ENCODE measurements at places on chromosomes 16 and 17.

- DNase-seq: no peak
These were observed 37.5 kb upstream of the CIBAR2 start for GRCh38 chr16:85149776-85150175.

DNA sequence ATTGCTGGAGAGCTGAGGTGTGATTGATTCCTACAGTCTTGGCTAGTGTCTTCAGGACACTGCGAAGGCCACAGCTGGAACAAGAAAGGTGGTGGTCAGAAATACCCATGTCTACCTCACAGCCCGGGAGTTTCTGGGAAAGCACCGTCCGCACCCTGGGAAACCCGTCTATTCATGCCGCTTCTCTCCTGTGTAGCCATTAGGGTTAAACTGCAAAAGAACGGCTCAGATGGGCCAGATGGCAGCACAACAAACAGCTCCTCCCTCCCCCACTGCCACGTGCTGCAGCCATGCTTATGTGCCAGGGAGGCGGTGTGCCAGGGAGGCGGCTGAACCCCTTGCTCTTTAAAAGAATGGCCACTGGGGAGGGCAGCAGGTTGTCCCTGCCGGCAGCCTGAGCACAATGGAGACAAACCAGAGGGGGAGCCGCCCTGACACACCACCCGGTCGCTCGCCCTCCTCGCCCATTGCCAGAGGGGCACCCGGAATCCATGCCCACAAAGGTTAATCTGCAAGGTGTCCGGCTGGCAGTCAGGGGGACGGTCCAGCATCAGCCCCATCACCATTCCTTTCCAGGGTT, 65.2 kb downstream of the CYTH1 start:
- peak; percentile 43 for DNase-seq

DNA sequence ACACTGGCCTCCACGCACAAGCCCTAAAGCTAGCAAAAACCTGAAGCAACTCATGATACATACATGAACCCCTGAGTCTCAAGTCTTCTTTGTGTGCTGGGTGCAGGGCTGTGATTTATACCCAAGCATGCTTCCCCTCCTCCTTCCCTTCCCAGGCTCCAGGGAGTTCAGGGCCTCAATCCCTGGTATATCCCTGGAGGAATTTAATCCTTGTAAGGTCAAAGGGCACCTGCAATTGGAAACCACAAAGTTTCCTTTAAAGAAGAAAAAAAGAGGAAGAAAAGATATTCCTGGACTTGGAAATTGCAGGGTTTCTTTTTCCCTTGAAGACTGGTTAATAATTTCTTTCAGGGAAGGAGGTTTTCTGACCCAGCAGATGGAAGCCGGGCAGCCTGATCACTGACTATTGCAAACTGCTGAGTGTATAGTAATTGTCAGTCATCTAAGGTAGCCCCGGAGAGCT, 182.3 kb downstream of the AATF start:
- DNase-seq: peak; percentile 19

DNA sequence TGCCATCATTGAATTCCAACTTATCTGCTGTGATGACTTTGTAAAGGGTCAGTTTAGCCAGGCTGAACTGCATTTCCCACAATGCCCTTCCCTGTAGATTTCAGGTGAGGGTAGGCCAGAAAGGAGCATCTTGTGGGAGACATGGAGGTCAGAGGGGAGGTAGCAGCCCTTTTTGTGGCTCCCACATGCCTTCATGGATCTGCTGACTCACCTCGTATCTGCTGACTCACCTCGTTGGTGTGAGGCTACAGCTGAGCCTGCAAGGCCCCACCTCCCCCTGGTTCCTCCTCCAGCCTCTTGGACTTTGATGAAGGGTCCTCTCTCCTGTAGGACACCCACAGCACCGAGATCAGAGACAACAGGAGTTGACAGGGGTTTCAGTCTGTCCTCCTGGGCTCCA, 102.5 kb downstream of the SALL1 start:
- peak; percentile 33 for DNase-seq

DNA sequence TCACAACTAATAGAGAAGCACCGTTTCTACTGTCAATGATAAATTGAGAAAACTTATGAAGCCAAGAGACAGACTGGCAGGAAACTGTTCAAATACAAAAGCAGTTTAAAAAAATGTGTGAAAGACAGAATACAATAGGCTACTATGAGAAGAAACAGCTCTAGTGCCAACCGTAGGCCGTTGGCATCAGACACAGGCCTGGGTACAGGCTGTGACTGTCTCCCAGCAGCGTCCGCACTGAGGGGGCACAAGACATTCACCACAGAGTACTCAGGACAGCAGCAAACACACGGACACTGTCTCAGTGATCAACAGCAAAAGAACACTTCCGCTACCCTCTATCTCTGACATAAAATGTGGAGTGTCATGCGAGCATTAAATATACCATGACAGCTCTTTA, 7.8 kb upstream of the C1QBP start:
- no peak for DNase-seq

DNA sequence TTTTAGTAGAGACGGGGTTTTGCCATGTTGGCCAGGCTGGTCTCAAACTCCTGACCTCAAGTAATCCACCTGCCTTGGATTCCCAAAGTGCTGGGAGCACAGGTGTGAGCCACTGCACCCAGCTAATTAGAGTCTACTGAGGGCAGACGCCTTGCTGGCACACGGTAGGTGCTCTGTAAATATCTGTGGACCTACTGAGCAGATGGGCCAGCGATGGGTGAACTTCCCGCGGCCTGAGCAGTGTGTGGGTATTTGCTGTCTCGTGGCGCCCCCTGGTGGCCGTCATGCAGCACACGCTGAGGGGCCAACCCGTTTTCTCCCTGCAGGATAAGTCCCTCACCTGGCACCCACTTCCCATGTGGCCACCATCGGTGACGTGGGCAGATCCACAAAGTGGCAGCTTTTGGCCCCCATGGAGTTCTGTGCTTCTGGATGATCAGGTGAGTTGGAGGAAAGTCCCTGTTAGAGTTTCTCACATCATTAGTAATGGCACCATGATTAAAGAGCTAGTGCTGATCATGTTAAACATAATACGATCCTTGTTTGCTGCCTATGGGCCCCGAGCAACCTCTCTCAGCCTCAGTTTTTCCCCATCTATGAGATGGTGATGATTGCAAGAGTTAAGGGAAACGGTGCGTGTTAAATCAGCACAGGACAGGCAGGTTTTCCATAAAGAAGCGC, 40.7 kb downstream of the ZDHHC7 start:
- peak; percentile 71 for DNase-seq

DNA sequence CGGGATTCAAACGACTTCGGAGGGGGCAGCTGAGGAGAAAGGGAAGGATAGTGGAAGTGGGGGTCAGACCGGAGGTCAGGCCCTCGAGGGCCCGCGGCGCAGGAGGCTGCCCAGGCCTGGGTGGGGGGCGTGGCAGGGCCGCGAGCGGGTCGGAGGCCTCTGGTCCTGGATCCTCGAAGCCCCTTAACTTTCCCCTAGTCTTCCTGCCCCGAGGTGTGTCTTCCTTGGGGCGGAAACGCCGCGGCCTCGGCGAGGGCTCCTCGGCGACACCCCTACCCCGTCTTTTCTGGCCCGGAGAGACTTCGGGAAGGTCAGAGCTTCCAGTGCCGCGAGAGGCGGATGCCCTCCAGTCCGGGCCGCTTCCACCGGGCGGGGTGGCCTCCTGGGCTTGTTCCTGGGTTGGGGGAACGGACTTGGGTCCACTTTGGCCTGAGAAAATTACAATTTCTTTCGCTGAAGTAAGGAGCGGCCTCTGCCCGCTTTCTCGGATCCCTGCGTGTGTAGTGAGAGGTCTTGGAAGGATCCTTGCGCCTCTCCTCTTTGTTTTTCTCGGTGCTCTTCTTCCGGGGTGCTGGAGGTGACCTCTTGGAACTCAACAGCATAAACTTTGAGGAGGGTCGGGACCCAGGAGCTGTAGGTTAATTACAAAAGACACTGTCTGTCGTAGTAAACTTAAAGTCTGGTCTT, 491 bp downstream of the IST1 start:
- peak; percentile 51 for DNase-seq

GRCh38 chr16:84985079-84986065, 26.0 kb downstream of the ZDHHC7 start:
- peak; percentile 97 for DNase-seq

- no peak for DNase-seq
These were observed 4.5 kb downstream of the ADAMTS18 start for GRCh38 chr16:77430360-77430759.

- DNase-seq: no peak
These were observed 57.7 kb downstream of the RMI2 start for GRCh38 chr16:11402745-11403533.

- peak; percentile 85 for DNase-seq
These were observed 14.4 kb downstream of the SNN start for GRCh38 chr16:11682655-11683096.

DNA sequence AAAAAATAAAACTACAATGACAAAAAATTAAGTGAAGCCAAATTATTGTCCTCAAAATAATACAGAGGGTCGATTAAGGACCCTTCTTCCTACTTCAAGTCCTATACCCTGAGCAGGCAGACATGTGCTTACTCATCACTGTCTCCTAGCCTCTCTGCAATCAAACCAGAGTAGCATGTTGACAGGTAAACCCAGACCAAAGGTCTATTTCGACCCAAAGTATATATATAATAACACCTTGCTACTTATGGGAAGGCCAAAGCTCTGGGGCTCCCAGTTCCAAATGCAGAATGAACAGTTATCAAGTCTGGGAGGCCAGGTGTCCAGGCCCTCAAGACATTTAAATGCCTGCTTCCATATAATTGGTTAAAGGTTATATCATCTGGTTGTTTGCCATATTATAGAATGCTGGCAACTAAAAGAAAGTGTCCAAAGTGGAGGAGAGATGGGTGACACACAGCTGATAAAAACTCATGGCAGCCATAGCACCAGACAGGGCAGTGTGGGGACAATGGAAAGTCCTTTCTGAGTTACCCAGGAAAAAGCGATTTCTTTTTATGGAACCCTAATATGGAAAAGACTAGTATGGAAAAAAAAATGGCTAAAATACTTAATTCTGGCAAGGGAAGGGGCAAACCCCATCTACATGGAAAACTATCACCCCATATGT, 53.6 kb downstream of the N4BP1 start:
- DNase-seq: no peak

DNA sequence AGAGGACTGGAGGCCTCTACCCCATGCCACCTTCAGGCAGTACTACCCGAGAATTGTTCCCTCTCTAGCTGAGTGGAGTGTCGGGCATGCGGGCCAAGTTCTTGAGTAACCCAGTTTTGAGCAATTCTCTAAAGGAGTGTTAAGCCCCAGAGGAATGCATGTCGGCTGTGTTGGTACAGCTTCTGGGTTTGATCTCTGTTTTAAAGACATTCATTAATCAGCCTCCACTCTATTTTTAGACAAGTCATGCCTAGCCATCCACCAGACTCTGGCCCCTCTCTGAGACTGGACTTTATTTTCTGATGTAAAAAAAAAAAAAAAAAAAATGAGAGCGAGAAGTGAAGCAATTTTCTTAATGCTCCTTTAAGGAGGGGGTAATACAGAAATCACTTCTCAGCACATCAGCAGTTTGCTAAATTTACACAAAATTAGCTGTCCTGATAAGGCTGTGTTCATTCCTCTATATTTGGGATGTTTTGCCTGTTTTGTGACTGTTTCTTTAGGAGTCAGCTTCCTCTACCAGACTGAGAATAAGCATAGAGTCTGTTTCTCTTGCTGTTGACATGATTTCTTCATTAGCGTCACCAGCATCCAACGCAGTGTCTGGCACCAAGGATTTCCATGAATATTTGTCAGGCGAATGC, 88.7 kb downstream of the AXIN2 start:
- DNase-seq: peak; percentile 76

GRCh38 chr16:82340531-82340930, 170.5 kb upstream of the MPHOSPH6 start:
- no peak for DNase-seq

- DNase-seq: peak; percentile 90
These were observed 35.8 kb upstream of the BCAS3 start for GRCh38 chr17:60641810-60642220.

- DNase-seq: no peak
These were observed 30.4 kb downstream of the TEX2 start for GRCh38 chr17:64232466-64233262.

DNA sequence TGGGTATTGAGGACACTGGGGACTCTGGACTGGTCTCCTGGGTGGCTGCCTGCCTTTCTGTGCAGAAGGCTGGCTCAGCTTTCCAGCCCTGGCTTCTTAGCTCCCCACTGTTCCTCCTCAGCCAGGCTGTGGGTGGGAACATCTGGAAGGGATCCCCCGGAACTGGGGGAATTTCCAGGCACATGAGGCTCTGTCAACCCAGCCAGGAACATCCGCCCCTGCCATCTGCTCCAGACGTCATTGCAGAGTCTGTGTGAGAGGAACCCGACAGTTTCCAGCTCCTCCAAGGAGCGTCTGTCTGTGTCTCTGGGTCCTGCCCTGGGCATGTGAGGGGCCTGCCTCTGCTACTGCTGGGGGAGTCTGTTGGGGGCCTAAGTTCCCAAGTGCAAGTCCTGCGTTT, 36.2 kb upstream of the CRHR1 start:
- no peak for DNase-seq

DNA sequence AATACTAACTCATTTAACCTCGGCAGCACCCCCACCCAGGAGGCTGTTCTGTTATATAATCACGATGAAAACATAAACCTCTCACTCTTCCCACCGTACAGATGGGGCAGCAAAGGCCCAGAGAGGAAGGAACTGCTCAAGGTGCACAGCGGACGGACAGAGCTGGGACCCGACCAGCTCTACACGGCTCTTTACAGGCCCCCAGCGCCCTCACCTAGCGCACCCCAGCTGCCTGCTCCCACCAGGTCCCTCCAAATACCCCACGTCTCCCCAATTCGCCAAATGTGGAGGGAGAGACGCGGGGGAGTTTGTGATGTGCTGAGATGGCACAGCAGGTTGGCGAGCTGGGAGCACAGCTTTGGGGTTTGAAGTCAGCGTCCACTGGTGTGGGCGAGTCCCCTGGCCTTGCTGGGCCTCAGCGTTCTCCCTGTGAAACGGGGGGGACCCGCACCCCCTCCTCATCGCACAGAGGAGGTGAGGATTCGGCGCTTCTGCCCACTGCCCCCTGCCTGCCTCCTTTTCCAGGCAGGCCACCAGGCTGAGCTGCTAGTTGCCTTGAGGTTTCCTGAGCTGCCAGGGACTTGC, 54.1 kb downstream of the CBFA2T3 start:
- DNase-seq: no peak

- no peak for DNase-seq
These were observed 6.5 kb downstream of the KRT14 start for GRCh38 chr17:41580244-41580575.

GRCh38 chr17:81511804-81512561, 616 bp downstream of the ACTG1 start:
- DNase-seq: no peak

GRCh38 chr17:2195729-2196128, 107.9 kb downstream of the SMG6 start:
- DNase-seq: peak; percentile 86
